Urinary bladder (tissue), 4 donors: ENCODE measurements at places on chromosomes 7 and 10. TPM values are rescaled to one million over a fixed set of nuclear protein-coding genes. Genes with fewer than 3 reads are reported as not detected.

GAD2 gene
- 0.11 TPM for total RNA-seq

ABCA13 gene
- 2.0 TPM for total RNA-seq

MEST gene
- total RNA-seq: 259 TPM

THSD7A gene
- 30.8 TPM for total RNA-seq

CYP26C1 gene
- total RNA-seq: not detected

CACNB2 gene
- total RNA-seq: 40.4 TPM

XRCC2 gene
- 6.0 TPM for total RNA-seq

OR2A7 gene
- total RNA-seq: 5.6 TPM

ACSM6 gene
- 0.48 TPM for total RNA-seq

GRID2IP gene
- total RNA-seq: 0.32 TPM

ZC3HAV1 gene
- 39.5 TPM for total RNA-seq

PARD3 gene
- total RNA-seq: 89.1 TPM

MYPN gene
- 3.1 TPM for total RNA-seq

C10orf105 gene
- total RNA-seq: 0.26 TPM

LRRD1 gene
- total RNA-seq: 1.8 TPM

HOXA10 gene
- total RNA-seq: 23.2 TPM

EBLN1 gene
- total RNA-seq: not detected

GPR15LG gene
- 16.6 TPM for total RNA-seq

SH2B2 gene
- 1.8 TPM for total RNA-seq

PRKCQ gene
- 3.2 TPM for total RNA-seq

SPACDR gene
- total RNA-seq: not detected

POT1 gene
- total RNA-seq: 134 TPM

NPSR1 gene
- total RNA-seq: 0.58 TPM

CYP3A4 gene
- not detected for total RNA-seq

HIF1AN gene
- total RNA-seq: 14.4 TPM

RGS10 gene
- 62.4 TPM for total RNA-seq

SEMA4G gene
- total RNA-seq: 1.2 TPM

CTNNA3 gene
- total RNA-seq: 26.1 TPM

ITGA8 gene
- 62.2 TPM for total RNA-seq

LRIT2 gene
- not detected for total RNA-seq

CHPF2 gene
- total RNA-seq: 25.2 TPM

TRIM50 gene
- total RNA-seq: 0.21 TPM

LIPN gene
- not detected for total RNA-seq

SCIN gene
- total RNA-seq: 10.7 TPM

CHCHD1 gene
- total RNA-seq: 17.0 TPM

OR2A12 gene
- total RNA-seq: not detected
